ENCODE measurements at places on chromosomes 11 and 22.

- DNase-seq = no peak
Measured at GRCh38 chr22:20889025-20889704, 28.0 kb upstream of the CRKL start.

DNA sequence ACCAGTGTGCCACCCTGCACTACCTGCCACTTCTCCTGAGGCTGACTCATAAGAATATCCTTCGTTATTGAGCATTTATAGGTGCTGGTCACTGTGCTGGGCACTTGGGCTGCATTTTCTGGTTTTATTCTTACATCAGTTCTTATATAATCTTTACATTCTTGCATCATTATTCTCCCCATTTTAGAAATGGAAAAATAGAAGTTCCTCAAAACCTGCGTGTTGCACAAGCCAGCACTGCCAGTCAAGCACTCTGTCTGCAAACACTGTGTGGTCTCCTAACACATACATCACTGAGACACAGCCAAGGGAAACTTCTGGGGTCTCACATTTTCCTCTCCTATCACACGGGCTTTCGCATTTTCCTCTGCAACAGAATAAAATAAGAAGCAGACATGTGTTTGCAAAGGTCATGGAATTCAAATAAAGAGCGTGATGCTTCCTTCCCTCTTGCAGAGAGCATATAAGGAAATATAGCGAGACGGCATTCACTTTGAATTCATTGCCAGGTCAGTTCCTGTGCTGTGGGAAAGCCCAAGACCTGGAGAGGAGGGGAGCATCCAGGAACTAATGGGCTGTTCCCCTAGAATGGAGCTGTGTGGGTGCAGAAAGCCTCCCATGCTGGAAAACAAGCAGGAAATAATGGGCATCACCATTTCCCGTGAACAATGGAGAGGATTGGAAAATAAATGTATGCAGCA, 73.9 kb upstream of the SEZ6L start:
- no peak for DNase-seq

DNA sequence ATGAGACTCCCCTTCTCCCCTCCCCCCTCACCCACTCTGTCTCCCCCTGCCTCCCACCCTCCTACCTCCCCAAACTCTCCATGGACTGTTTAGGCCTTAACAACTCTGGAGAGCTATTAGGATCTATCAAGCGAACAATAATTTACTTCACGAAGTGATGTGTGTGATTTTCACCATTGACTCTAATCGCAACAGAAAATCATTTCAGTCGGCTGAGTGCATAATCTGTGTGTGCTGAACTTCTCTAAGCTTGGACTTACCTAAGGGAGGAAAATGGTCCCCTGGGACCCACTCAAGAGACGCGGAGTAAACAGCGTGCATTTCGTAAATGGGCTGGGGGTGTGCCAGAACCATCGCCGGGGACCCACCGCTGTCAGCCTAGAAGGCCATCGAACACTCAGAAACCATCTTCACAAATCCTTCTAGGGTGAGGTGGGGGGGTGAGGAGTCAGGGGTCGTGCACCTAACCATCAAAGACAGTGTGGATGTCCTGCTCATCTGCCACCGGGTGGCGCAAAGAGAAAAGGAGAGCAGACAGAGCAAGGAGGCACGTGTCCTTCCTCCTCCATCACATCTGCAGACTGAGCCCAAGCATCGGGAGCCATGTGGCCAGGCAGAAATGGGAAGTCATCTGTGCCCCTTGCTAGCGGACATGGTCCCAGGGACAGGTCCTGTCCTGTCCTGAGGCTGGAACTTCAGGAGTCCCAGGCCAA, 62.1 kb upstream of the NUP50 start:
- no peak for DNase-seq

DNA sequence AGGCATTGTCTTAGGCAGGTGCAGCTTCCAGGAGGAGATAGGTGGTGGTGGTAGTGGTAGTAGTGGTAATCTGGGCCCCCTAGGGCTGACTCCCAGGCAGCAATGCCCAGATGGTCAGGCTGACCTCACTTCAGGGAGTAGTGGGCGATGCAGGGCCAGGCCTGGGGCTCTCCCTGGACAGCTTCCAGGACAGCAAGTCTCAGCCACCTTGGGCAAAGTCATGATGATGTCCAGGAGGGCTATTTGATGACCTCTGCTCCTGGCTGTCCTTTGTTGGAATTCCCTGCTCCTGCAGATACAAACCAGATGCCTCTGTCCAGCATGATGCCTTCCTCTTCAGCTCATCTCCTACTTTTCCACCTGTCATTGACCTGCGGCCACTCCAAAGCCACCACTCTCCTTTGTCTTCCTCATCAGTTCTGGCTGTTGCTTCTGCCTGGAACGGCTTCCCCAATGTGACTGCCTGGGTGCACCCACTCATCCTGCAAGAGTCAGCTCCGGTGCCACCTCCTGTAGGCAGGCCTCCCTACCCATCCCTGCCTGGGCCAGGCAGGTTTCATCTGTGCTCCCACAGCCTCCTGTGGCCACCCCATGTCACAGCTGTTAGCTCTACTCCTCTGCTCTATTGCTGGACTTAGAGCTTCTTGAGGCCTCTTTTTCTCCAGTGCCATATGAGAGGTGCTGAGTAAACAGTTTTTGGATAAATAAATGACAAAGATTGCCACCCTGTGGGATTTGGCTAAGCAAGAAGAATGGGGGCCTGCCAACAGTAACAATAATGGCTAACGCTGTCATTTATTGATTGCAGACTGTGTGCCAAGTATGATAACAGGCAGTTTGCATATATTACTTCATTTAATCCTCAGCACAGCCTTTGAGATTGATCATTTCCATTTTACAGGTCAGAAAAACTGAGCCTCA, 172.9 kb upstream of the NECTIN1 start:
- DNase-seq = no peak

GRCh38 chr22:19057539-19057938, 64.7 kb downstream of the DGCR2 start:
- DNase-seq = no peak

DNA sequence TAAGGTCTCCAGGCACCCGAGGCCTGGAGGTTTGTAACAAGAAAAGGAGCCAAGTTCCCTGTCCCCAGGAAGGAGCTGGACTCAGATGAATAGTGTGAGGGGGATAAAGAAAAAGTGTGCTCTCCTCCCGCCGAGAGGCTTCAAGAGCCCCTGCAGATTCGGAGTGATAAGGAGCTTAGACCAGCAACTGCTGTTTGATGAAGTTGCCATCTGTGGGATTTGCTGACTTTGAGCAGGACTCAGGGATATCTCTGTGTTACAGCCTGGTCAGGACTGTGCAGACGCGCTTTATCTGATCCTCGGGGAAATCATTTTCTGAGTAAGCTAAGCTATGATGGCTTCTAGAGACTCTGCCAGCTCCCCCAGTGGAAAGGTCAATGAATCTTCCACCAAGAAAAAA, 1017.0 kb downstream of the TBC1D22A start:
- no peak for DNase-seq

- DNase-seq = no peak
Measured at GRCh38 chr11:96134602-96135001, 208.4 kb downstream of the MAML2 start.

GRCh38 chr11:124863137-124863825, 2.0 kb upstream of the ROBO3 start:
- no peak for DNase-seq

- DNase-seq = no peak
Measured at GRCh38 chr11:101269990-101270660, 140.5 kb upstream of the PGR start.

GRCh38 chr11:66749091-66749490, 20.1 kb upstream of the SPTBN2 start:
- no peak for DNase-seq

DNA sequence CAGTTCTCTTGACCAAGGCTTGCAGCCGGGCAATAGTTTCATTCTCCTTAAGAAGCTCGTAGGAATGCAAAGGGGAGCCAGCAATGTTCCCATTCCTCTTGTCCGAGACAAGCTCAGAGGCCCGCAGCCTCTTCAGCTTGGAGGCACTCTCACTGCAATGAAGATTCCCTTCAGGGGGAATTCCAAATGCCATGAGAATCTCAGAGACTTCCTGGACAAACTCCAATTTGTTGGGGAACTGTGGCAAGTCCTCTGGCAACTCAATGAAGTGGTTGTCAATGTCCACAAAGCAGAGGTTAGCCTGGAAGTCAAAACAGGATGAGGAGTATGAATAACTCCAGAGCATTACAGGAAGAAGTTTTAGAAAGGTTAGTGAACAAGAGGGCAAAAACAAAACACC, 84.4 kb downstream of the DENND5A start:
- DNase-seq = no peak

GRCh38 chr11:65892661-65893317, 2.3 kb downstream of the CCDC85B start:
- no peak for DNase-seq

DNA sequence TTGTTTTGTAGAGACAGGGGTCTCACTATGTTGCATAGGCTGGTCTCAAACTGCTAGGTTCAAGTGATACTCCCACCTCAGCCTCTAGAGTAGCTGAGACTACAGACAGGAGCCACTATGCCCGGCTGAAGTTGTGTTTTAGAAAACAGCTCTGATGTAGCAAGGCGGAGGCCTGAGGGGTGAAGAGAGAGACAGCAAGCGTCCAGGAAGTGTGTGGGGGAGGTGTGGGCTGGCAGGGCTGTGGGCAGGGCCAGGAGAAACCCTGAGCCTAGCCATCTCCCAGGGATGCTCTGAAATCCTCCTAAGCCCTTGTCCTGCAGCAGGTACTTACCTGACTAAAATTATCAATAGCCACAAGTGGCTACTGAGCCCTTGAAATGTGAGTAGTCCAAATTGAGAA, 16.1 kb upstream of the RPS3 start:
- DNase-seq = peak; percentile 27

- DNase-seq = no peak
Measured at GRCh38 chr11:118618115-118618990, 10.9 kb downstream of the PHLDB1 start.

GRCh38 chr11:32456864-32457263, 21.5 kb upstream of the WT1 start:
- DNase-seq = no peak

DNA sequence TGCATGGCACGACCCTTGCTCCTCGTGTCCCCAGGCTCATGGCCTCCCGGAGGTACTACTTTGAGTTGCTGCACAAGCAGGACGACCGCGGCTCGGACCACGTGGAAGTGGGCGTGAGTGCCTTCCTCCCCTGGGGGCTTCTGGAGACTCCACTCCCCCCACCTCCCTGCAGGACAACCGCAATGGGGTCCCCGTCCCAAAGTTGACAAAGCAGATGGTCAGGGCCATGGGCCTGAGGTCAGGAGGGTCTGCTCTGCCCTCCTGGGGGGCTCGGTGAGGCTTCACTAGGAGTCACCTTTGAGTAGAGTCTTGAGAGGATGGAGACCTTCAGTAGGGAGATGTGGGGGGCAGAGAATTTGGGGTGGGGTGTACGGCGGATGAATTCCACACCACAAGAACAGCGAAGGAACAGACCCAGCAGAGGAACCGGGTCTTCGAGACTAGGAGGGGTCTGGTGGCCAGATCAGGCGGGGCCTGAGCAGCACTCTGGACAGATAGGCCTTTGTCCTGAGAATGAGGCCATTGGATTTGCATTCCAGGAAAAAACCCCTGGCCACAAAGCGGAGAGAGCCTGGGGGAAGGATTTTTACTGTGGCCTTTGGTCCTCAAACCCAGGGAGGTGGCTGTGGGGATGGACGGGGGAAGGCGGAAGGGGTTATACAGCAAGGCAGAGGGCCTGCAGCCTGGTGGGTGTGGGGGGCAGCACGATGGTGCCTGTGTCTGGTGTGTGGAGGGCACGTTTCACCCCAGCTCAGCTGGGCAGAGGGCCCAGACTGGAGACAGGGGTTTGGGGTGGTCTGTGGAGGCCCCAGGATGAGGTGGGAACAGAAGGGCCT, 4.6 kb downstream of the B4GALNT4 start:
- DNase-seq = no peak

DNA sequence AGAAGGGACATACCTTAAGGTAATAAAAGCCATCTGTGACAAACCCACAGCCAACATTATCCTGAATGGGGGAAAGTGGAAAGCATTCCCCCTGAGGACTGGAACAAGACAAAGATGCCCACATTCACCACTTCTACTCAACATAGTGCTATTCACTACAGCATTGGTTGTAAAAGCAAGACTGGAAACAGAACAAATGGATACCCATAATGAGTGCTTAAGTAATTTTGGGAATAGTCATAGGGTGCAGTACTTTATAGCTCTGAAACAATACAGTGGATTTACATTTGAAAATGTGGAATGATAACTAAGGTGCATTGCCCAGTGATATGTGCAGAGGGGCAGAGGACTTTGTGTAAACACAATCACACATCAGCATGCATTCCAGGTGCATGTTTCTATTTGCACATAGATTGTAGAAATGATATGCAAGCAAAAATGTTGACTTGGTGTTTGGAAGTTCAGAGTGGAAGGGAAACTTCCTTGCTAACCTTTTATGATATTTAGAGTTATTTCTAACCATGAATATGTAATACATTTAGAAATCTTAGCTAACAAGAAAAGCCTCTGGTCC, 112.3 kb downstream of the IGLL1 start:
- no peak for DNase-seq

DNA sequence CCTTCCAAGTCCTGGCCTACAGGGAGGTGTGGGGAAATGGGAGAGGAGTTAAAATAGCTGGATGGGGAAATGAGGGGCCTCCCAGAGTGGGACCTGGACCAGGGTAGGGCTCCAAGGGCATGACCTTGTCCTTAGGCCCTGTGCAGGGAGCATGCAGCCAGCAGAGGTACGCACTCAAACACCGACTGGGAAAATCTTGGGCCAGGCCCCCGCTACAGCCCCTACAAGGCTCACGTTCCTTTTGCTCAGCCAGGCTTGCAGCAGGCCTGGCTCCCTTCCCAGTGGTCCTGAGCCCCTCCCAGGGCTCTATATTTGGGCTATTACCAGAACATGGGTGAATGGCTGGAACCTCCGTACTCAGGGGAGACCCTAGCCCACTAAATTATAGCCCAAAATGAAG, 31.3 kb downstream of the LMO1 start:
- no peak for DNase-seq

DNA sequence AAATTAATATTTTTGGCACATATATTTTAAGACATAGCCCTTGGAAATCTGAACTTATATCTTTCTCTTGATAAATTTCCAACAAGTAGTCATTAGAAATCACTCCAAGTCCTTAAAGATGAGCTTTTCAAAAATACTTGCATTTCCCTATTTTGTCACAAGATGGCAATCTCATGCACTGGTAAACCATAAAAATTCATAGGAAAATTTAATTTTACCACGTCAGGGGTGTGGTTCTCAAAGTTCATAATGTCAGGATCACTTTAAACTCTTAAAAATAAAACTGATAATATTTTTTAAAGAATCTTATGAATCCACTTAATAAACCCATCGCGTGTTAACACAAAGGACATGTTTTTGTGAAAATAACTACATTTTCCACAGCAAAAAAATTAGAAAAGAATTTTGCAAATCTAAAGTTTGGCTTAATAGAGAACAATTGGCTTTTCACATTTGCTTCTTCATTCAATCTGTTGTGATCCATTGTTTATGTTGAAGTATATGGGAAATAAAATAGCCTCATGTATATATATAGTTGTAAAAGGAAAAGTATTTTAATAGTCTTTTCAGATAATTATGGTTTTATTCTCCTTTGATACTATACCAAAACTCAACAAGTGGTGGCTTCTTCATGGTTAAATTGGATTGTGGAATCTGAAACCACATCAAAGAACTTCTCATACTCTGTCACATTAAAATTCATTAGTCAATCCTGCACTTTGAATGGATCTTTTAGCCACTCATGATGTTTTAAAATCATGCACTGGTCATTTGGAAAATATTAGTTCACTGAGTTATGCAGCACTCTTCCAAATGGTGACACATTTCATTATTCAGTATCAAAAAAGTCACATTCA, 169.1 kb downstream of the CADM1 start:
- no peak for DNase-seq

- no peak for DNase-seq
Measured at GRCh38 chr11:134071306-134071705, 2.4 kb downstream of the JAM3 start.

GRCh38 chr11:5737670-5738392, 1.6 kb downstream of the OR56B1 start:
- DNase-seq = no peak

Measured in stimulated activated CD8-positive, alpha-beta memory T cell treated with anti-CD3 and anti-CD28 coated beads, Interleukin-12 subunit alpha, Interleukin-12 subunit beta, amount 100 ng/mL, for 1 hour (primary cell).